ENCODE measurements at places on chromosomes 12 and 14. TPM values are rescaled to one million over a fixed set of nuclear protein-coding genes. Genes with fewer than 3 reads are reported as not detected.

Gene GPR65
- polyA plus RNA-seq = not detected

Gene SERPINA1
- polyA plus RNA-seq = 2.6 TPM

Gene TRPV4
- 6.4 TPM for polyA plus RNA-seq

Gene WDR89
- 14.0 TPM for polyA plus RNA-seq

Gene MEG3
- not detected for polyA plus RNA-seq

Gene ART4
- polyA plus RNA-seq = not detected

Gene CAPZA3
- not detected for polyA plus RNA-seq

Gene SMCO2
- not detected for polyA plus RNA-seq

Gene KRT85
- not detected for polyA plus RNA-seq

Gene KCNK10
- polyA plus RNA-seq = not detected

Gene PTHLH
- polyA plus RNA-seq = 0.20 TPM

Gene E2F7
- 1.8 TPM for polyA plus RNA-seq

Gene PLA2G1B
- not detected for polyA plus RNA-seq

Gene NAB2
- polyA plus RNA-seq = 14.7 TPM

Gene GPR162
- polyA plus RNA-seq = 29.2 TPM

Gene PTPN6
- 28.4 TPM for polyA plus RNA-seq

Gene TAS2R43
- polyA plus RNA-seq = 1.6 TPM

Gene LAG3
- polyA plus RNA-seq = not detected

Gene GIT2
- 34.7 TPM for polyA plus RNA-seq

Gene TAS2R30
- not detected for polyA plus RNA-seq

Gene HRK
- polyA plus RNA-seq = 0.06 TPM

Gene CCDC197
- polyA plus RNA-seq = 0.21 TPM

Gene CFAP251
- 0.31 TPM for polyA plus RNA-seq

Gene RFLNA
- 1.8 TPM for polyA plus RNA-seq

Gene RDH12
- polyA plus RNA-seq = 1.7 TPM

Gene HVCN1
- polyA plus RNA-seq = 3.8 TPM

Gene OR4K1
- polyA plus RNA-seq = not detected

Gene WNT5B
- polyA plus RNA-seq = 240 TPM

Gene ETFBKMT
- polyA plus RNA-seq = 2.9 TPM

Gene TMEM120B
- polyA plus RNA-seq = 23.0 TPM

Gene CFAP54
- 2.0 TPM for polyA plus RNA-seq

Gene HOXC13
- polyA plus RNA-seq = not detected

Gene RNFT2
- 12.3 TPM for polyA plus RNA-seq

Gene MFAP5
- polyA plus RNA-seq = 0.10 TPM

Gene ZNF740
- polyA plus RNA-seq = 4.4 TPM

Gene CDKN1B
- polyA plus RNA-seq = 5.8 TPM

Gene NPFF
- not detected for polyA plus RNA-seq

Gene ATF1
- 34.4 TPM for polyA plus RNA-seq

Gene SCFD1
- polyA plus RNA-seq = 76.3 TPM

Gene SYT1
- 0.50 TPM for polyA plus RNA-seq

Gene SLC25A21
- polyA plus RNA-seq = 8.4 TPM

Gene RPGRIP1
- 0.31 TPM for polyA plus RNA-seq

Gene HPD
- 0.16 TPM for polyA plus RNA-seq

Gene COL2A1
- polyA plus RNA-seq = 278 TPM

Gene RNASE7
- polyA plus RNA-seq = not detected

Gene CPM
- polyA plus RNA-seq = 1.5 TPM

Gene KLRK1
- not detected for polyA plus RNA-seq
